Karpas-422 (cell line): ENCODE measurements at places on chromosomes 2 and 18. TPM values are rescaled to one million over a fixed set of nuclear protein-coding genes. Genes with fewer than 3 reads are reported as not detected.

- H3K36me3 ChIP-seq: no peaks in the 10 kb centered on the region
- H3K27ac ChIP-seq: no peak overlapping the region
- no peaks in the 10 kb centered on the region for H3K27me3 ChIP-seq
- DNase-seq: no peak
Observed at GRCh38 chr2:25654801-25655200, 18.6 kb downstream of the DTNB start.

Gene MREG
- 0.11 and 0.15 TPM in 2 replicates for total RNA-seq

- no peak for DNase-seq
- no peak overlapping the region for H3K27ac ChIP-seq
- no peak overlapping the region for H3K4me3 ChIP-seq
- H3K36me3 ChIP-seq: no peaks in the 10 kb centered on the region
- no peaks in the 10 kb centered on the region for H3K4me1 ChIP-seq
Observed at GRCh38 chr2:120904830-120905234, 169.2 kb downstream of the GLI2 start.

Gene PRR30
- not detected in 2 replicates for total RNA-seq

GRCh38 chr18:30192216-30192615, 850.3 kb downstream of the DSC3 start:
- H3K36me3 ChIP-seq: no peaks in the 10 kb centered on the region
- H3K4me3 ChIP-seq: no peak overlapping the region
- DNase-seq: no peak
- no peak overlapping the region for H3K27ac ChIP-seq
- no peaks in the 10 kb centered on the region for H3K4me1 ChIP-seq

- DNase-seq: no peak
- H3K27ac ChIP-seq: no peak overlapping the region
- no peak overlapping the region for H3K4me3 ChIP-seq
- no peaks in the 10 kb centered on the region for H3K36me3 ChIP-seq
- no peaks in the 10 kb centered on the region for H3K4me1 ChIP-seq
Observed at GRCh38 chr2:9250498-9251153, 44.0 kb downstream of the ASAP2 start.

GRCh38 chr2:74186038-74186437, 7.4 kb upstream of the MOB1A start:
- H3K4me3 ChIP-seq: peak overlapping the region; percentile 49
- no peaks in the 10 kb centered on the region for H3K27me3 ChIP-seq
- no peaks in the 10 kb centered on the region for H3K36me3 ChIP-seq
- peaks cover 84% of the 10 kb centered on the region for H3K4me1 ChIP-seq

Gene RRM2
- 22.6 and 24.8 TPM in 2 replicates for total RNA-seq

DNA sequence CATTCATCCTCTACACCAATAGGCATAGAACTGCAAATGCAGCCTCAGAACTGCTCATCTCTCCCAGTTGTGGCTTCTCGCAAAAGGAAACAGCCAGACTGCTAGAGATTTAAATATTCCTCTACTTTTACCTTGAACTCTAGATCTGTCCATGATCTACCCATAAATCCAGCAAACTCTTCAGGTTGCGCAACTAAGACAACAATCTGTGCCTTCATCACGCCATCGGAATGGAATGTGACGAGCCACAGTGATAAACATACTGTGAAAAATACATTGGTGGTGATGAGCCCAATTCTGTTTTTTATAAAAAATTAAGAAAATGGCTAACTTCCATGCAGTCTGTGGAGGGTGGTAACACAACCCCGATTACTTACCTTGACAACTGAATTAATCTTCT, 626.7 kb downstream of the LRRTM4 start:
- no peaks in the 10 kb centered on the region for H3K36me3 ChIP-seq
- DNase-seq: no peak
- no peak overlapping the region for H3K27ac ChIP-seq
- H3K4me3 ChIP-seq: no peak overlapping the region
- H3K27me3 ChIP-seq: no peaks in the 10 kb centered on the region
- no peaks in the 10 kb centered on the region for H3K4me1 ChIP-seq

Gene PRKAG3
- not detected in 2 replicates for total RNA-seq

DNA sequence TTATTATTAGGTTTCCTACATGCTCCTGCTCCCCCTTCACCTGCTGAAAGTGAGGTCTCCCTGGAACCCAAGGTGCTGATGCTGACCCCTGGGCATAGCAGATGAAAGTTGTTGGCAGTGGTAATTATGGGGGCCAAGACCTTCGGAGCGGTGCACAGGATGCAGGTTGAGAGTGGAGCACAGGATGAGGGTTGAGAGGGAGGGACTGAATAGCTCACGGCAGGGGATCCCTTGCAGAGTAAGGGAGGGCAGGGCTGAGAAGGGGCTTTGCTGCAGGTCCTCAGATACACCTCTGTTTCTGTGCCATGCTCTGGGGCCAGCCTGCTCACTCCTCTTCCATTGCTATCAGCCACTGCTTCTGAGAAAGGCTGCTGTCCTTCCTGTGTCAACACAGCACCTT, 163.3 kb downstream of the FHOD3 start:
- H3K4me1 ChIP-seq: peaks cover under 1% of the 10 kb centered on the region
- no peak overlapping the region for H3K4me3 ChIP-seq
- H3K36me3 ChIP-seq: no peaks in the 10 kb centered on the region
- peak; percentile 37 for DNase-seq
- no peak overlapping the region for H3K27ac ChIP-seq
- no peaks in the 10 kb centered on the region for H3K27me3 ChIP-seq

DNA sequence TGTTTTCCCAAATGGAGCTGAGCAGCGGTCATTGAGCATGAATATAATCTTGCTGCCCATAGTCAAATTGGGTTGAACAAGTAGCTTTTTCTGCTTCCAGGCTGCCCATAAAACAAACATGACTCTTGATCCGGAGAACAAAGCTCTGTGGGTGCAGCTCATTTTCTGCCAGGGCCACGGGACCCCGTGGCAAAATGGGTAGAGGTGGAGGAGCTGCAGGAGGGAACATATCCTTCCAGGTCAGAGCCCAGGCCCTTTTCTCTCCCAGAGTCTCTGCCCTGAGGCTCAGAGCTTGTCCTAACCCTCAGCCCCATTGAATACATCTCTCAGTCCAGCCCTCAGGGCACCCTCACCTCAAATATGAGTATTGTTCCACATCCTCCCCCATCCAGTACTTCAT, 151.6 kb upstream of the TWIST2 start:
- no peaks in the 10 kb centered on the region for H3K4me1 ChIP-seq
- no peaks in the 10 kb centered on the region for H3K36me3 ChIP-seq
- no peak for DNase-seq
- no peak overlapping the region for H3K27ac ChIP-seq

DNA sequence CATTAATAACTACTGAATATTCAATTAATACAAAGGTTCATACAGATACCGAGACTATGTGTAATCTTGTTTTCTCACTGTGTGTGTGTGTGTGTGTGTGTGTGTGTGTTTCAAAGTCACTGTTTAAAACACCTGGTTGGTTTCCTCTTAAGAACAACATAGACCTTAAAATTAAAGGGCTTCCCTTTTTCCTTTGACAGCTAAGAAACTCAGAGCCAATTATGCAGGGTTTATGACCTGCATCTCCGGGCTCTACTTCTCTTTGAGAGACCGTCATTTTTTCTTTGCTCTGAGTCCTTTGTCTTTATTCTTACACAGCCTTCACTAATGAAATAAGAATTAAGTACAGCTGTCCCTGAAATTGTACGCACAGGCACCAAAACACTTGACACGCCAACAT, 145.6 kb downstream of the HDAC4 start:
- H3K4me3 ChIP-seq: no peak overlapping the region
- DNase-seq: no peak
- H3K36me3 ChIP-seq: no peaks in the 10 kb centered on the region

Gene UNC80
- total RNA-seq: 0.04 and 0.11 TPM in 2 replicates

DNA sequence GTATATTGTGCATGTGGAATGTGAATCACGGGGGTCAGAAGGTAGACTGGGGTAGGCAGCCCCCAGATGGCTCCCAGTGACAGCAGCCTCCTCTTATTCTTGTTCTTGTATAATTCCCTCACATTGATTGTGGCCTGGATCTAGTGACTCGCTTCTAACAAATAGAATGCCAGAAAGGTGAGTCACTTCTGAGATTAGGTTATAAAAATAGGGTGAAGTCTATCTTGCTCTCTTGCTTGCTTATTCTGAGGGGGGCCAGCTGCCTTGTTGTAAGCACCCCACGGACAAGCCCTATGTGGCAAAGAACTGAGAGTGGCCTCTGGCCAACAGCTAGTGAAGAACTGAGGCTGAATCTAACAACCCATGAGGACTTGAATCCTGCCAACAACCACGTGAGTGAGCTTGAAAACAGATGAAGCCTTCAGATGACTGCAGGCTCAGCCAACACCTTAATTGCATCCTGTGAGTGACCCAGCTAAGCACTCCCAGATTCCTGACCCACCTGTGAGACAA, 15.6 kb upstream of the RMND5A start:
- H3K4me3 ChIP-seq: no peak overlapping the region
- no peak for DNase-seq
- no peak overlapping the region for H3K27ac ChIP-seq
- H3K36me3 ChIP-seq: no peaks in the 10 kb centered on the region
- no peaks in the 10 kb centered on the region for H3K27me3 ChIP-seq

- H3K4me1 ChIP-seq: no peaks in the 10 kb centered on the region
- no peak overlapping the region for H3K27ac ChIP-seq
- no peak for DNase-seq
- no peaks in the 10 kb centered on the region for H3K27me3 ChIP-seq
Observed at GRCh38 chr2:29193681-29194080, 78.5 kb downstream of the CLIP4 start.

DNA sequence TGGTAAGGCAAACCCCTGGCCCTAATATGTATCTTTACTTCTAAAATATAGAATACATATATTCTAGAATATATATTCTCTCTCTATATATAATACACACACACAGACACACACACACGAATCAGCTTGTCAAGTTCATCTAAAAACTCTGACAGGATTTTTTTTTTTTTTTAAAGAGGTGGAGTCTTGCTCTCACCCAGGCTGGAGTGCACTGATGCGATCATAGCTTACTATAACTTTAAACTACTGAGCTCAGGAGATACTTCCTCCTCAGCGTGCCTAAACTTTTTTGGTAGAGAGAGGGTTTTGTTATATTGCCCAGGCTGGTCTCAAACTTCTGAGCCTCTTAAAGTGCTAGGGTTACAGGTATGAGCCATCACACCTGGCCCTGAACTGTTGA, 45.2 kb downstream of the DOK1 start:
- H3K4me1 ChIP-seq: peaks cover 9% of the 10 kb centered on the region
- H3K27me3 ChIP-seq: peaks cover 4% of the 10 kb centered on the region; the same call in 1 of the 2 replicates

GRCh38 chr2:150944315-150944714, 317.3 kb downstream of the RBM43 start:
- H3K36me3 ChIP-seq: no peaks in the 10 kb centered on the region
- DNase-seq: no peak
- no peak overlapping the region for H3K4me3 ChIP-seq
- H3K4me1 ChIP-seq: no peaks in the 10 kb centered on the region
- no peaks in the 10 kb centered on the region for H3K27me3 ChIP-seq
- no peak overlapping the region for H3K27ac ChIP-seq

Gene KLHL41
- total RNA-seq: 0.07 TPM in 1 of 2 replicates, not detected in the other
